Eye (tissue), 1 donor: ENCODE measurements at places on chromosomes 16 and 17.

DNA sequence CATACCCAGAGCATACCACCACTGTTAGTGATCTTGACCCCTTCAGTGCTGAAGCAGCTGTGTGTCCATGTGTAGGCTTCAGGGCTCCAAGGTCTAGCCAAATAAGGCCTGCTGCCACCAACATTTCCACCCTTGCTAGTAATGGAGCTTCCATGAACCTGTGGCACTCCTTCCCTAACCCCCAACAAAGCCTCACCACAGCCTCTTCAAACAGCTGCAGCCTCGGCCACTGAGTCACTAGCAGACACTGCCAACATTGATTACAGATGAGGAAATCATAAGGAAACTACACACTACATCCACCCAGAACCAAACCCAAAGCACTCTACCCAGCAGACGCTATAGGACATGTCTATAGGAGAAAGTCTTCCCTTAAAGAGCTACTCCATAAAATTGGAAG lies 610.7 kb downstream of the KCNJ2 start:
- DNase-seq, result no peak

DNA sequence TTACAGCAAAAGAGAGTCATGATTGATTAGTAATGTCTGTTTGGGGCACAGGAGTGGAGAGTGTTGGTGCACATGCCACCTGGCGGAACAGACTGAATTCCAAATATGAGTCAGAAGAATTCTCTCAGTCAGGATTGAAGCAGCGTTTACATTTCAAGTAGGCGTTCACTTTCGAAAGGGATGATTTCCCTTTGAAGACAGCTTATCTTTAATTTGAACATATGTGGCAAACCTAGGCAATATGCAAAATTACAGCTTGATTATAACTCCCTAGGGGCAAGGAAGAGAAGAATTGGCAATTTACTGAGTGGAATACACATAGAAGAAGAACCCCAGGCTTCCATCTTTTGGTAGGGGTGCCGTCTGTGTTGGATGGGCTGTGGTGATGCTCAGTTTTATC lies 235.8 kb downstream of the HAPSTR1 start:
- DNase-seq, result no peak

DNA sequence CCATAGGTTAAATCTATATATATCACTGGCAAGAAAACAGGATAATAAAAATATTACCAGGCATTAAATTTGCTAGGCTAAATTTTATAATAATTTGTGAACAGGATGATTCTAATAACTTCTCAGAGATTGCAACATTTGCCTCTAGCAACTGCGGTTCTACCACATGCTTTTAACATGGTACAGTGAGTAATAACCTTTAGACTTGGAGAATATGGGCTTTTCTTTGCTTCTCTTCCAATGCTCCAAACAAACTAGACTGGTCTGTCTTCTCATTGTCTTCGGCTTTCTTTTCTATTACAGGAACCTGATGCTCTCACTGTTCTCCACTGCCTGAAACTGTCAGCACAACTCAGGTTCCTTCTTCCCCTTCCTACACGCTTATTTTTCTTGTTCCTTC lies 80.6 kb downstream of the CA4 start:
- no peak for DNase-seq

GRCh38 chr17:48513097-48513496 lies 17.7 kb downstream of the HOXB1 start:
- no peak for DNase-seq

DNA sequence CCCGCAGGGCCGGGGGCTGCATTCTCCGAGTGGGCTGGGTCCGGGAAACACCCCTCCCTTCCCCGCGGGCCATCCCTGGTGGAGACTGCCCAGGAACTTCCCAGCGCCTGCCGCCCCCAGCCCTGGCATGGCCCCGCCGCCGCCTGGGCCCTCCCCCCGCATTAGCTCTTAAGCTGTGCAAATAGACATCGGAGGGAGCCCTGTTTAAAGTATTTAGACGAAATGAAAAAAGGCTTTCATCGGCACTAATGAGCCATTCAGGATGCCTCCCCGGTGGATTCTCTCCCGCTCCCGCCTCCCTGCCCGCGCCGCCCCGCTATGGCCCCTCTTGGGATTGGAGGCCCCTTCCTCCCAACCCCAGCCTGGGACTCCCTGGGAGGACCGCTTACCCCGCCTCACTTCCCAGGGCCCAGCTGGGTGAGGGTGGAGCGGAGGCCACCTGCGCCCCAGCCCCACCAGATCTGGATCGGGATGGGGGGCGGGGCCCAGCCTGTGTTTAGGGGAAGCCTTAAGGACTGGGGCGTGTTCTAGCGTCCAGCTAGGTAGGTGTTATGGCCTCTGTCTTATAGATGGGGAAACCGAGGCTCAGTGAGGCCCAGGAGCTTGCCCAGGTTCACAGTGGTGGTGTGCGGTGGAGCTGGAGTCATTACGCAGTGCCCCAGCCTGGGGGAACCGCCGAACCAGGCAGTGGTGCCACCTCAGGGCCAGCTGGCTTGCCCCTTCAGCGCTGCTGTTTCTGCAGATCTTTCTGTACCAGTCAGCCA lies 19.7 kb downstream of the SEZ6 start:
- DNase-seq, result peak; percentile 78

- no peak for DNase-seq
These were observed 2.8 kb upstream of the MEAK7 start for GRCh38 chr16:84507011-84507982.

GRCh38 chr16:30989469-30990047 lies 4.6 kb downstream of the HSD3B7 start:
- no peak for DNase-seq

DNA sequence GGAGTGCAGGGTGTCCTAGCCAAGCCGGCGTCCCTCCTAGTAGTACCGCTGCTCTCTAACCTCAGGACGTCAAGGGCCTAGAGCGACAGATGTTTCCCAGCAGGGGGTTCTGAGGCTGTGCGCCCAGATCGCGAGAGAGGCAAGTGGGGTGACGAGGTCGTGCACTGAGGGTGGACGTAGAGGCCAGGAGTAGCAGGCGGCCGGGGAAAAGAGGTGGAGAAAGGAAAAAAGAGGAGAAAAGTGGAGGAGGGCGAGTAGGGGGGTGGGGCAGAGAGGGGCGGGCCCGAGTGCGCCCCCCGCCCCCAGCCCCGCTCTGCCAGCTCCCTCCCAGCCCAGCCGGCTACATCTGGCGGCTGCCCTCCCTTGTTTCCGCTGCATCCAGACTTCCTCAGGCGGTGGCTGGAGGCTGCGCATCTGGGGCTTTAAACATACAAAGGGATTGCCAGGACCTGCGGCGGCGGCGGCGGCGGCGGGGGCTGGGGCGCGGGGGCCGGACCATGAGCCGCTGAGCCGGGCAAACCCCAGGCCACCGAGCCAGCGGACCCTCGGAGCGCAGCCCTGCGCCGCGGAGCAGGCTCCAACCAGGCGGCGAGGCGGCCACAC lies at the start of gene MMP2:
MMP2 (plus strand) TSS at position 372 of the 603 bp plus-strand sequence. CDS start 282 bp downstream, outside the sequence.
- DNase-seq, result peak; percentile 88

DNA sequence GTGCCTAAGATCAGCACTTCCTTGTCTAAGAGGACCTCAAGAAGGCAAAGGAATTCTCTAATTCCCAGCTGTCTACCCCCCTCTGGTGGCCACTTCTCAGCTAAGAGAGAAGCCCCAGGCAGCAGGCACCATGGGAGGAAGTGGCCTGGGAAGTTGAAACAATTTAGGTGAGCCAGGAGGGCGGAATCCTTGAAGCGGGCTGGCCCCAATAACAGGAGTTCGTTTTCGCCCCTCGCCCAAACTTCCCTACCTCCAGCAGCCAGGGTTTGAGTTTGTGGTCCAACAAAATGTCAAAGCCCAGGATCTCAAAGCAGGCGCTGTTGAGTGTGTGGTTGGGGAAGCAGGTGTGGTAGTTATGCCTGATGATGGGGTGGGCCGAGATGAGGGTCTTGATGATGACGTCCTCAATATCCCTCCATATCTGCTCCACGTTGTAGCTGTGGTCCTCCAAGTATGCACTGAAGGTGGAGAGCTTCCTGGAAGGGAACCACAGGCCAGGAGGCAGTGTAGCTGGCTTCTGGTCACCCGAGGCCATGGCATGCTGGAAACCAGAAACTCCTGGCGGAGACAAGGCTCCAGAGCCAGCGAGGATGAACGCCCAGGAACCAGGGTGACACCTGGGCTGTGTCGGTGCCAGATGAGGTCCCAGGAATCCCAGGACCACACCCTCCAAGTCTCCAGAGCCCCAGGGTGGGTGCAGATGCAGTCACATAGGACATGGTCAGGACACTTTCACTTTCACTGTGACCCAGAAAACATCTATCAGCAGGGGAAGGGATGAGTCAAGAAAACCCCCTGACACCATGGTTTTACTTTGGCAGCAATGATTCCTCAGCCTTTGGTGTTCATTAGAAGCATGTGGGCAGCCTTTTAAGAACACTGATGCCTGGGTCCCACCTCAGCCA lies 25.6 kb downstream of the TTLL6 start:
- peak; percentile 87 for DNase-seq

DNA sequence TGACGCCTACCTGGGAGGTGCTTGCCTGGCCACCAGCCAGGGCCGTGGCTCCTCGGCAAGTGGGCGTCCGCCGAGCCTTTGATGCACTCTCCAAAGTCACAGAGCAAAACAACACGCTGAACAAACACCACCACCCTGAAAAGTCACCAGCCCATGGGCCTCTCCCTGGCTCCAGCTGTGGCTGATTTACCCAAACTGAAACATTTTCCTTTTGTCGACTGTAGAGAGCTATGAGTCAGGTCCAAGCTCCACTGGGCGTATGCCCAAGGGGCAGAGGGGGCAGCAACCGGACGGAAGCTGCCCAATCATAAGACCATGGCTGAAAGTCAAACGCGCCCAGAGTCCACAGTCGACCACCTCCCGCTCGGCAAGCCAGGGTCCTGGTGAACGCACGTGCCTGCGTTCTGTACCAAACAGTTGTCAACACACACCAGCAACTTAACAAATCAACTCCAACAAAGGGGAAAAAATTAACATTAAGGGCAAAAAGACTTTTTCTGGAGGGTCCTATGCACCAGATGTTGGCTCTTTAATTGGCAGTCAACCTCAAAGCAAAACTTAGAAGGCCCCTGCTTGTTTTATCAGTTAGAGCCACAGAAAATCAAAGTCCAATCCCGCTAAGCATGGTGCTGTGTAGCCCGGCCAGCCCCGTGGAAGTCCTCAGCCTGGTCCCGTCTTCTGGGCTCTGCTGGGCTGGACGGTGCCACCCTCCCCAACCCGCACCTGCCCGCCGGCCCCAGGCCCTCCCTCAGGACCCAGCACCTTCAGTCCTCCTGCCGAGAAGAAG lies 47.3 kb downstream of the TBC1D16 start:
- DNase-seq, result no peak

DNA sequence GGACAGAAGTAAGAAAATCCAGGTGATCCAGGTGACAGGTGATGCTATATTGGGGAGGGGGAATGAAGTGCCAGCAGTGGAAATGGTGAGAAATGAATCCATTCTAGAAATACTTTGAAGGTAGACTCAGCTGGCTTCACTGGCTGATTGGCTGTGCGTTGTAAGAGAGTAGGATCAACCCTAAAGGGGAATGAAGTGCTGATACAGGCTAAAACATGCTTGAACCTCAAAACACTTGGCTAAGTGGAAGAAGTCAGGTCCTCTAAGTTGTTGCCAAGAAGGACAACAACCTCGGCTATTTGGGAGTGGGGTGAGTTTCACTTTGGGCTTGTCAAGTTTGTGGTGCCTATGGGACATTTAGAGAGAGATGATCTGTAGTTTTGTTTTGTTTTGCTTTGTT lies 24.1 kb upstream of the SCNN1B start:
- no peak for DNase-seq

DNA sequence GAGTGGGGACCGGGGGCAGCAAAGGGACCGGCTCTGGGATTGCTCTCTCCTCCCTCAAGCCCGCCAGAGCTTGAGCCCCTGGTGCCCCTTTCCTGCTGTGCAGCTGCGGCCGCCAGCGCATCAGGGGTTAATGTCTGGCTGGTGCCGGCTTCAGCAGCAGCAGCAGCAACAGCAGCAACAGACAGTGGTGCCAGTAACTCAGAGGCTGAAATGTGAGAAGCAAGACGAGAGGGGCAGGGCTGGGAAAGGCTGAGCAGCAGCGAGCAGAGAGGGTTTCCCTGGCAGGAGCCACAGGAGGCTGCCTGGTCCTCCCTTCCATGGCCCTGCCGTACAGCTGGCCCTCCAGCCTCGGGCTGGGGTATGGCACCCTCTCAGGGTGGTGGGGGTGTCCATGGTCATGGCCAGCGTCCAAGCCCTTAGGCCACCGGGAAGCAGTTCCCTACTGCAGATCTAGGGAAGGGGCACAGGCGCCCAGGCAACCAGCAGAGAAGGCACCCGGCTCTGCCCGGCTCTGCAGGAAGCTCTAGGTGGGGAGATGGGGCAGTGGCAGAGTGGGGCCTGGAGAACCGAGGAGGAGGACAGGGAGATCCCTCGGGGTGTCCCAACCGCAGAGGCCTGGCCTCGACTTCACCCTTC lies 21.1 kb upstream of the TFAP4 start:
- peak; percentile 92 for DNase-seq

- no peak for DNase-seq
These were observed 416 bp downstream of the RNF43 start for GRCh38 chr17:58416937-58417299.

DNA sequence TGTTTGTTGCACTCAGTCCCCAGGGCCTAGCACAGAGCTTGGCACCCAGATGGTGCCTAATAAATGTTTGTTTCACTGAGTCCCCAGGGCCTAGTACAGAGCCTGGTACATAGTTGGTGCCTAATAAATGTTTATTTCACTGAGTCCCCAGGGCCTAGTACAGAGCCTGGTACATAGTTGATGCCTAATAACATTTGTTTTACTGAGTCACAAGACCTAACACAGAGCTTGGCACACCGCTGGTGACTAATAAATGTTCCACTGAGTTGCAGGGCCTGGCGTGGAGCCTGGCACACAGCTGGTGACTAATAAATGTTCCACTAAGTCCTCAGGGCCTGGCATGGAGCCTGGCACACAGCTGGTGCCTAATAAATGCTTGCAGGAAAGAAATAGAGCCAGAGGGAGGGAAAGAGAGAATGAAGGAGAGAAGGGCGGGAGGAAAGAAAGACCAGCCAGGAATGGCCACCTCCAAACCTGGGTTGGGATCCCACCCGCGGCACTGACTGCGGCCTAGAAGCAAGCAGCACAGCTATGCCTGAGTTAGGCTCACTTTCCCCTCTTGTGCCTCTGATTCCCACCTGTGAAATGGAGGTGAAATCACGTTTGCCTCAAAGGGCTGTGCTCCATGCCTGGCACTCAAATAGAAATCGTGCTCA lies 7.5 kb downstream of the SLC5A11 start:
- DNase-seq, result no peak

GRCh38 chr17:74276051-74276476 lies 2.0 kb downstream of the DNAI2 start:
- DNase-seq, result no peak

DNA sequence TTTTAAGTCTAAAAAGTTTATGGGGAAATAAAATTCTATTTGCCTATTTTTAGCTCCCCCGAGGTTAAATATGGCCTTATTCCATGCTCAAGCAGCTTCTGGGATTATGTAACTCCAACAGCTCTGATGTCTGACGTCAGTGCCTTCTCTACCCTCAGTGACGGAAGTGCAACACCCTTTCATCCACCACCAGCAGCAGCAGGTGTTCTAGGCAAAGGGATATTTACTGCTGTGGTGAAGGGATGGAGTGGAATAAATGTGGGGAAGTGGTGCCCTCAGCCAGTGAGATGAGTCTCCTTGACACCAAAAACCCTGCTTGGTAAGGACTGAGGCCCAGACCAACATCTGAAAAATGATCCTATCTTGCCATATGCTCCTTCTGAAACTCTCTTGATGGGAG lies 247.4 kb downstream of the SHISA9 start:
- no peak for DNase-seq
